Activated CD8-positive, alpha-beta memory T cell treated with anti-CD3 and anti-CD28 coated beads for 36 hours (primary cell): ENCODE measurements at places on chromosomes 6 and 20. TPM values are rescaled to one million over a fixed set of nuclear protein-coding genes. Genes with fewer than 3 reads are reported as not detected.

PNLDC1 gene
- total RNA-seq = 0.57 TPM

BANF2 gene
- not detected for total RNA-seq

DCDC2 gene
- total RNA-seq = 0.27 TPM

MAP7 gene
- 1.1 TPM for total RNA-seq

CD24 gene
- total RNA-seq = 0.46 TPM
